Stimulated activated CD4-positive, alpha-beta T cell treated with anti-CD3 and anti-CD28 coated beads, Interleukin-4, amount 100 ng/mL, for 48 hours (primary cell): ENCODE measurements at places on chromosomes 12 and 14.

- no peak for DNase-seq
These were observed 155.3 kb downstream of the TPH2 start for GRCh38 chr12:72093930-72094329.

- DNase-seq: no peak
These were observed 13.5 kb upstream of the EML1 start for GRCh38 chr14:99779751-99780150.

DNA sequence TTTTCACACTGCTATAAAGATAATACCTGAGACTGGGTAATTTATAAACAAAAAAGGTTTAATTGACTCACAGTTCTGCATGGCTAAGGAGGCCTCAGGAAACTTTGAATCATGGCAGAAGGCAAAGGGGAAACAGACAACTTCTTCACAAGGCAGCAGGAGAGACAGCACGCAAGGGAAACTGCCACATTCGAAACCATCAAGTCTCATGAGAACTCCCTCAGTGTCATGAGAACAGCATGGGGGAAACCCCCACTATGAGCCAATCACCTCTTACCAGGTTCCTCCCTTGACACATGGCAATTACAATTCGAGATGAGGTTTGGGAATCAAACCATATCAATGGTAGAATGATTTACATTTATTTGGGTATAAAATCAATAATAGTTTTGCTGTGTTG, 558.5 kb downstream of the TMTC2 start:
- DNase-seq: no peak

- DNase-seq: no peak
These were observed 100.9 kb downstream of the EPS8 start for GRCh38 chr12:15688202-15688736.

DNA sequence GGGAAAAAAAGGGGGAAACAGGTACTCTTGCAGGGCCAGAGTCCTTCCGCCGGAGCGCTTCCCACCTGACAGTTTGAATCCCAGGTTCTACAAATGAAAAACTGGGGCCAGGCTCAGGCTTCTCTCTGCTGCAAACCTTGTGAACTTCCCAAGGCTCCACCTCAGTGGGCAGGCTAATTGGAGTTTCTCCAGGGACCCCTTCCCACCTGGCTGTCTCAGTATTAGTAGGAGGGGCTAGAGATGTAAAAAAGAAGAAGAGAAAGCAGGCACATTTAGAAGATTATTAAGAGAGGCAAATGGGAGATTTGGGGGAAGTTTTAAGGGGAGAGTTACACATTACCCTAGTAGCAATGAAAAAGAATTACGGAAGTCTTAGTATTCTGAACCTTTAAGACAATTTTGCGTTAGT, 20.0 kb upstream of the CLEC2D start:
- no peak for DNase-seq

DNA sequence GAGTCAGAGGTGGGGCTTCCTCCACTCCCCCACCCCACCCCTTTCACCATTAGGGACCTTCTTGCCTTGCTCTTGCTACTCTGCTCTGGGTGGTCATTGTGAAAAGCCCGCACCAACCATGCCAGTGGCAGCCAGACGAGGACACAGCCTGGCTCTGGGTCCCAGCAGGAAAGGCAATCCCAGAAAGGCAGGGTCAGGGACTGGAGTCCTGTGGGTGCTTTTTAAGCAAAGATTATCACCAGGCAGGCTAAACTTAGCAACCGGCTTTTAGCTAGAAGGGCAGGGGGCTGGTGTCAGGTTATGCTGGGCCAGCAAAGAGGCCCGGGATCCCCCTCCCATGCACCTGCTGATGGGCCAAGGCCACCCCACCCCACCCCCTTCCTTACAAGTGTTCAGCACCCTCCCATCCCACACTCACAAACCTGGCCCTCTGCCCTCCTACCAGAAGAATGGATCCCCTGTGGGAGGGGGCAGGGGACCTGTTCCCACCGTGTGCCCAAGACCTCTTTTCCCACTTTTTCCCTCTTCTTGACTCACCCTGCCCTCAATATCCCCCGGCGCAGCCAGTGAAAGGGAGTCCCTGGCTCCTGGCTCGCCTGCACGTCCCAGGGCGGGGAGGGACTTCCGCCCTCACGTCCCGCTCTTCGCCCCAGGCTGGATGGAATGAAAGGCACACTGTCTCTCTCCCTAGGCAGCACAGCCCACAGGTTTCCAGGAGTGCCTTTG, 1.2 kb upstream of the GAPDH start:
- DNase-seq: peak; percentile 54

DNA sequence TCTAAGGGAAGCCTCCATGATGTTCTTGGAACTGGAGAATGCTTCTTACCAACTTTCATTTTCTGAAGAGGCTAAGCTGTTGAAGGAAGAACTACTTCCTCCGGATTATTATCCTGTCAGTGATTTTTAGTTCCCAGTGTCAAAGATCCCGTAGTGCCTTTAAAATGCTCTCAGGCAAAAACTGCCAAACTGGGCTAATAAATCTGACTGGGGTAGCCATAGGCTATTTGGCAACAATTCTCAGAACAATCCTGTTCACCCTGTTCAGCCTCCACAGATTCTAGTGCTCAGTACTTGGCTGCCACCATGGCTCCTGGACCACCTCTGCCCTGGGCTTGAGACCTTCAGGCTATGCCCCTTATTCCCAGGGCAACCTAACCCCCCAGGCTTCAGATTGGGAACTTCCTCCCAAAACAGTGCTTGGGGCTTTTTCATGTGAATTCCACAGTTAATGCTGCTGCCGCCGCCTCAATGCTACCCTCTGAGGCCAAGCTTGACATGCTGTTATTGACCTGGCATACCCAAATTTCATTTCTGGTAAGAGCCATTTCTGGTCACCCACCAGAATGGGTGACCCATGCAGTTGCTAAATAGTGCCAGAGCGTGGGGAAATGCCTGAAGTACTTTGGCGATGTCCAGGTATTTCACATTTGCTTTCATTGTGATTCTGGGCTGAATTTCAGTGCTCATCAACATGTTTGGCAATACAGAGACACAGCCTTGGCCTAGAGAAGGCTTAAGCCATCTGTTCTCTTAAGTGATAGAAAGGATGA, 110.0 kb upstream of the ARHGAP5 start:
- DNase-seq: no peak

DNA sequence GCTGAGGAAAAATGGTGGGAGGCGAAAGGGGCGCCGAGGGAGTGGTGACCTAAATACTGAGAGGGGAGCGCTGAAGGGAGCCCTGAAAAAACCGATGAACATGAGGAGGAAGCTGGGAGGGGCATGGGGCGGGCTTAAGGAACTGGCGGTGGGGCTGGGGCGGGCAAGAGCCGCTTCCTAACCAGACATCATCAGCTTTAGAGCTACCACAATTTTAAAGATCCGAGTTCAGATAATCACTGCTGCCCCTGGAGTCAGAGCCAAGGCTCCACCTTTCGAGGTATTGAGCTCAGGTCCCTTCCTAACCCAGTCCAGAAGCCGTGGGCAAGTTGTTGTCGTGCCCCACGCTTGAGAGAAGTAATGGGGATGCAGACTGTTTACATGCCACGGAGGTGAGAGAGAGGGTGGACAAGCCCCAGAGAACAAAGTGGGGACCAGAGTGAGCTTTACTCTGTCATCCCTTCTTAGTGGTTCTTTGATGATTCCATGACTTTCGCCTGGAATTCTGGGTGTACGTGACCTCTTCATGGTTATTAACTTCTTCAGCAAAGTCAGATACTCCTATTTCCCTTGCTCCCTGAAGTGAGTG, 393 bp downstream of the ORMDL2 start:
- no peak for DNase-seq

- DNase-seq: peak; percentile 1
These were observed 87.2 kb downstream of the SCN8A start for GRCh38 chr12:51678086-51678724.

GRCh38 chr12:120472521-120472920, 3.0 kb upstream of the SRSF9 start:
- DNase-seq: no peak

GRCh38 chr14:95190857-95191256, 33.5 kb upstream of the DICER1 start:
- DNase-seq: no peak

DNA sequence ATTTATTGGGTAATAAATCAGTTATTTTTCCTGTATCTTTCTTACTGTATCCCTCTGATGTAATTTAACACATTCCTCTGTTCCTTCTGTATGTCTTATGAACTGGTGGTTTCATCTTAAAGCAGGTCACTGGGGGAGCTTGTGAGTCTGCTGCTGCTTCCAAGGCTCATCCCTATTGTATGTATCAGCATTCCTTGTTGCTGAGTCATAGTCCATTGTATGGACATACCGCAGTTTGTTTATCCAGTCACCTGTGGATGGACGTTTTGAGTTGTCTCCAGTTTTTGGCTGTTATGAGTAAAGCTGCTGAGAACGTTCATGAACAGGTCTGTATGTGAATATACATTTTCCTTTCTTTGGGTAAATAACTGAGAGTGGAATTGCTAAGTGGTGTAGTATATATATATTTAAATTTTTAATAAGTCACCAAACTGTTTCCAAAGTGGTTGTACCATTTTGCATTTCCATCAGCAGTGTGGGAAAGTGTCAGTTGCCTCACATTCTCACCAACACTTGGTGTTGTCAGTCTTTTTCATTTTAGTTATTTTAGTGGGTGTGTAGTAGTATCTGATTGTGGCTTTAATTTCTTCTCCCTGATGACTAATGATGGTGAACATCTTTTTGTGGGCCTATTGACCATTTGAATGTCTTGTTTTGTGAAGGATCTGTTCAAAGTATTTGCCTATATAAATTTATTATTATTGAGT, 82.7 kb downstream of the BEGAIN start:
- DNase-seq: no peak

DNA sequence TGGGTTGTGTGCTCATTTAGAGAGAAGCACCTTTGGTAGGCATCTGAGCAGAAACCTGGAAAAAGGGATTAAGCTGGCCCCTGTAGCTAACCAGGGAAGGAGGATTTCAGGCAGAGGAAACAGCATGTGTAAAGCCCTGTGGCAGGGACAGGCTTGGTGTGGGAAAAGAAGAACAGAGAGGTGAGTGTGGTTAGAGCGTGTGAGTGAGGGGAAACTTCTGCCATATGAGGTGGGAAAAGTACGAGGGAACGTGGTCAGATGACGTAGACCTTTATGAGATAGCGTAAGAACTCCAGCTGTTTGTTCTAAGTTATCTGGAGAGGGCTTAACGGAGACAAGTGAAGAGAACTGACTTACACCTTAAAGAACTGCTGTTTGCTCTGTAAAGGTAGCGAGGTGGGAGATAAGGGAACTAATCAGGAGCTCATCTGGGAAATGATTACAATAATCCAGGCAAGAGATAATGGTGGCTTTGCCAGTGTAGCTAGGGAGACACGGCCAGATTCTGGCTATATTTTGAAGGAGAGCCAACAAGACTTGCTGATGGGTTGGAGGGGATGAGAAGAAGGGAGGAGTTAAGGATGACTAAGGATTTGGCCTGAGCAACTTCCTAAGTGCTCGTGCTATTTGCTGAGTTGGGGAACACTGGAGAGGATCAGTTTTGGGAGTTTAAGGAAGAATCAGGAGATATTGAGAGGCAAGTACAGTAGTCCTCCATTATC, 234.0 kb downstream of the ETNK1 start:
- no peak for DNase-seq

GRCh38 chr12:52539083-52539820, 13.7 kb downstream of the KRT71 start:
- DNase-seq: no peak

DNA sequence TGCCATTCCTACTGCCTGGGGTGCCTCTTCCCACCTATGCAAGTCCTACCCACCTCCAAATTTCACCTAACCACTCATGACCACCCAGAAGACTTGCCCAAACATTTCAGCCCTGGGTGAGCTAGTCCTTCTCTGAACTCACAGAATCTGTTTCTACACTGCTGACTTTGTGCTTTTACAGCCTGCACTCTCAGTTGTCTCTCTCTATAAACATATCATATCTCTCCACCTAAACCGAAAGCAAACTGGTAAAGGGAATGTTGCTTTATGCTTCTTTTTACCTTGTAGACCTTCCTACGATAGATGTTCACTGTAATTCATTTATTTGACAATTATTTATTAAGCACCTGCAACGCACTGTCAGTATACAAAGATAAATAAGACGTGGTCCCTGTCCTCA, 38.1 kb upstream of the RNASE3 start:
- DNase-seq: no peak

GRCh38 chr14:104601786-104602185, 2.8 kb downstream of the TMEM179 start:
- DNase-seq: no peak
